ENCODE measurements at places on chromosomes 5 and 9.

DNA sequence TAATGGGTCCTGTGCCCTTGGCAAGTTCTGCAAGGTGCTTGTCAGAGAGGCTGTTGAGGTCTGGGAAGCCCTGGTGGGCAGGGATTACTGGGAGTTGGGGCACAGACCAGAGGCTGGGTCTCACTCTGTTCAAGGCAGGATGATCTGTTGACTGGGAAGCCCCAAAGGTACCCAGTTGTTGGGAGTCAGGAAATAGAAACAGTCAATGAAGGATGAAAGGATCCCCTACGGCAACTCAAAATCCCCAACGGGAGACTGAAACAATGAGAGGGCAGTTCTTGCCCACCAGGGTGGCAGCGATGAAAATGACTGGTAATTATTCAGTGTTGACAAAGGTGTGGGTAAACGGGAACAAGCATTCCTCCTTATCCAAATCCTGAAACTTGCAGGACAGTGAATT is 31.2 kb downstream of the BNIP1 start:
- DNase-seq, result no peak

- no peak for DNase-seq
Measured at GRCh38 chr5:124729720-124730359, 16.6 kb downstream of the ZNF608 start.

GRCh38 chr5:28165096-28165495 is 1126.7 kb upstream of the CDH9 start:
- no peak for DNase-seq

- no peak for DNase-seq
Measured at GRCh38 chr9:12801663-12802062, 26.8 kb downstream of the LURAP1L start.

GRCh38 chr5:142827934-142828576 is 57.9 kb downstream of the ARHGAP26 start:
- no peak for DNase-seq

DNA sequence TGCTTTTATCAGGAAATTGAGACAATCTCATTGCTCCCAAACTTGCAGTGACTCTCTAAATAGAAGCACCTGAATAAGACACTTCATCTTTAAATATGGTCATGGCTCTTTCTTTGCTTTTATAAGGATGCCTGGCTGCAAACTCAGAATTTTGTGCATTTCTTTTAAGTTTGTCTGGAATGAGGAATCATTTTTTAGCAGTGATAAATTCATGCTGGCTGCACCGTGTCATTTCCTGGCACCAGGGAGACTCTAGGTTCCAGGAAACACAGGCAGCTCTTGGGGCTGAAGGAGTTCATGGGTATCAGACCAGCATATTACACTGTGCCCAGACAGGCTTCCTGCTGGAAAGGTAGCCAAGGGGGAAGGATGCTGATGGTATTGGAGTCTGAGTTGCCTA is 109.9 kb downstream of the NUDT12 start:
- no peak for DNase-seq

- DNase-seq, result no peak
Measured at GRCh38 chr5:179599100-179599499, 24.4 kb downstream of the HNRNPH1 start.

DNA sequence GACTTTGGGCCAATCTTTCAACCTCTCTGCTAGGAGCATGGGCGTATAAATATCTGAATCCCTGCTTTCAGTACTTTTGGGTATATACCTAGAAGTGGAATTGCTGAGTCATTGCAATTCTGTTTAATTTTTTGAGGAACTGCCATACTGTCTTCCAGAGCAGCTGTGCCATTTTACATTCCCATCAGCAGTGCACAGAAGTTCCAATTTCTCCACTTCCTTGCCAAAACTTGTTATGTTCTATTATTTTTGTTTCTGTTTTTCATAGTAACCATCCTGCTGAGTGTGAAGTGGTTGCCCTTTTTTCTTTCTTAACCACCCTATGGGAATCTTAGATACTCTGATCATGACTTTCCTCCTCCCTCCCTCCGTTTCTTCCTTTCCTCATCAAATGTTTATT is 11.1 kb upstream of the CCIN start:
- DNase-seq, result no peak

DNA sequence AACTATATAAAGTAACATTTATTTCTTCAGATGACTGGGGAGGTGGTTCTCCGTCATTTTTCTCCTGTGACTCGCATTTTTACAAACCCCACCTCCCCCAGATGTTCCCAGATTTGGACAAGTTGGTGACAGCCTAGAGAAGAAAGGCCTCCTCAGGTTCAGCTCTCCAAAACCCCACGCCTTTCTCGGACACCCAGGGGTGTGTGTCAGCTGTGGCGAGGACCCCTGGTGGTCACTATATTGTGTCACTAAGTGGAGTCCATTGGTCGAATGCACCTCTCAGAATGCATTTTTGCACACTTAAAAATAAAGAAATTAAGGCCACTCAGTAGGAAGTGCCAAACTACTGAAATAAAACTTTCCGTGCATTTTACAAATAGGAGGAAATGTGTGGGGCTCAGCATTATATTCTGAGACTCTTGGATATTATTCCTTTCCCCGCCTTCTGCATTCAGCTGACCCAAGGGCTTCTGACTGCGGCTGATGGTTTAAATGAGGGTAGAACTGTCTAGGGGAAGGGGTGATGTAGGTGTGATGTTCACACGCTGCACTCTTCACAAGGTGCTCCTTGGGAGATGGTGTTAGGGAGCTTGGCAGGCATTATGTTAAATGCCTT is 47.6 kb downstream of the ACO1 start:
- DNase-seq, result peak; percentile 42

- DNase-seq, result no peak
Measured at GRCh38 chr5:168015506-168015905, 275.9 kb upstream of the WWC1 start.

GRCh38 chr9:116979456-116979855 is 292.4 kb downstream of the TRIM32 start:
- DNase-seq, result no peak

DNA sequence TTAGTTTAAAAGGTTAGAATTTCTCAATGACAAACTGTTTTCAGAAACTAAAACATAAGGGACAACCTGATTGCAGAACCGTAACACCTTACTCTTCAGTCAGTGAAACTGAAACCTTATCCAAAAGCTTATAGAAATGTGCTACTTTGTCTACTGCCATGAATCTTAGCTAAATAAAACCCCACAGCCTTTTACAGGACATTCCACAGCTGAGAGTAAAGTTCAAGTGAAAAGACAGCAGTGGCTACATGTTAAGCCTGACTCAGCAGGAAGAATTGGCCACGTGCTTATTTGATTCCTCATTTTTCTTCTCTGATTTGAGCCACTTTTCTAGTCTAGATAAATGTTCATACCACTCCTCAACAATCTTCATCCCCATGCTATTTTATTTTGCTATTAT is 278.7 kb upstream of the ISL1 start:
- no peak for DNase-seq

DNA sequence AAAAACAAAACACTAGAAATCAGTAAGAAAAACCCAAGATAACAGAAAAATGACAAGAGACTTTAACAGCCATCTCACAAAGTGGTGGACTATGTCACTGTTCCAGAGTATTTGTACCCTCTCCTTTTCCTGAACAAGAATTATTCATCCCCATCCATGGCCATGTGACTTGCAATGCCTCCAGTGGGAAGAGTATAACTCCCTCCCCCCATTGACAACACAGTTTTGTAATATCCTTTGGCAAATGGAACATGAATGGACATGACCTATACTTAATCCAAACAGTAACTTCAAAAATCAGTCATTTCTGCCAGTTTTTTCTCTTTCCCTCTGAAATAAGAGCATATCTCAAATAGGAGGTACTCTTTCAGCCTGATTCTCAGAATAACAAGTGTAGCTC is 33.9 kb downstream of the PTBP3 start:
- no peak for DNase-seq

DNA sequence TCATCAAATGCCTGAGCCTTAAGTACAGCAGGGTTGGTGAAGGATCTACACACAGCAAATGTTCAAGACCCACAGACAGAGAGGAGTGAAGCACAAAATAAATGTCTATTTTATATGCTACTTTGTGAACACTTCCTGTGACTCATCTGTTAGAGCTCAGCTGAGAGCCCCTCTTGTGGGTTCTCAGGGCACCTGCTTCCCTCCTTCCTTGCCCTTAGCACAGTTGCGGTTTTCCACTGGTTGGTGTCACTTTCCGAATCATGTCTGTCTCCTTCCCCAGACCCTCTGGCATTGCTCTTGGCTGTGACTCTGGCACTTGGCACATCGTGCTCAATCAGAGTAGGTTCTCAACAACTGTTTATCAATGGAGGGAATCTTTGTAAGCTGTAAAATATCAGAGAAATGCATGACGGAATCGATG is 128.5 kb upstream of the STC2 start:
- DNase-seq, result no peak

- no peak for DNase-seq
Measured at GRCh38 chr5:146720107-146720506, 158.4 kb downstream of the PPP2R2B start.

DNA sequence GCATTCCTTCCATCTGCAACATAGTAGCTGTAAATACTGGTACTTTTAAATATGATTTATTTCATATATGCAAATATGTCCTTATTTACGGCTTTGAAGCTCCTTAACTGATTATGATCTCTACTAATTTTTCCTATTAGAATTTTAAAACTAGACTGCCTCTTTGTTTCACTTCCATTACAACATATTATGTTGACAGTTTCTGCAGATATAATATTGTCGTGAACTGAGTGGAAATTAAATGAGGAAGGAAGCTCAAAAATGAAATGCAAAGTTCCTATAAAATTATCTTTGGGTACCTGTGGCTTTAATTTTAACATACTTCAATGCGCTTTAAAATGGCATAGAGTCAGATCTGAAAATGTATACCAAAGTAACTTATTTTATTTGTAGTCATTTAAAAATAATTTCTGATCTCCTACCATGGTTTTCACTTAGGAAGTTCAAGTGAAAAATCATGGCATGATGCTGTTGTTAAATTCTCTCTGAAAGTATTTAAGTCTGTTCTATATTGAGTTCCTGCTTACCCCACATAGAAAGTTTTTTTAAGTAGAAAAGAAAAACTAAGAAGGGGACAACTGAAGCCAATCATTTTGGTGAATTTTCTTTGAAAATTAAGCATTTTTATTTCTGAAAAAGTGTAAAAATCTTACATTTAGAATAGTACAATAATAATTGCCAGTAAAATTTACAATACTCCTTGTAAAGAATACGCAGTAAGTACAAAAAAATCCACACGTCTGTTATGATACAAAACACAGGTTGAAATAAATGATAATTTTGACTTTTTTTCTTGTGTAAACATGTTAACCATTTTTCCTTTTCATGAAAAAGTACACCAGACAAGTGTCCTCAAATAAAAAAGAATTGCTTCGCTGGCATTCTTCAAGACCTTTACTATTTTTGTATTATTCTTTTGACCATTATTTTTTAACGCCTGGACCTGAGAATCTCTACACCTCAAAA is 2.6 kb downstream of the FOXD1 start:
- no peak for DNase-seq

GRCh38 chr9:18173923-18174322 is 300.0 kb upstream of the ADAMTSL1 start:
- no peak for DNase-seq

GRCh38 chr9:112334432-112334841 is 1.0 kb upstream of the PTBP3 start:
- DNase-seq, result peak; percentile 59

DNA sequence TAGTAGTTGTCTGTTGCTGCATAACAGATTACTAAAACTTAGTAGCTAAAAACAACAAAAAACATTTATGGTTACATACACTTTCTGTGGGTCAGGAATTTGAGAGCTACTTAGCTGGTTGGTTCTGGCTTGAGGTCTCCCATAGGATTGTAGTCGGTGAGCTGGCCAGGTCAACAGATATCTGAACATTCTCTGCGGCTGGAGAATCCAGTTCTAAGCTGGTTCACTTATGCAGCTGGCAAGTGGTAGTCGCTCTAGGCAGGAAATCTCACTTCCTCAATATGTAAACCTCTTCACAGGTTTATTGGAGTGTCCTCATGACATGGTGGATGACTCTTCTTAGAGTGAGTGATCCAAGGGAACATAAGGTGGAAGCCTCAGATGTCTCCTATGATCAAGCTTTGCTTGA is 65.7 kb upstream of the TNFAIP8 start:
- no peak for DNase-seq

- no peak for DNase-seq
Measured at GRCh38 chr9:90953200-90953599, 151.6 kb downstream of the SYK start.

DNA sequence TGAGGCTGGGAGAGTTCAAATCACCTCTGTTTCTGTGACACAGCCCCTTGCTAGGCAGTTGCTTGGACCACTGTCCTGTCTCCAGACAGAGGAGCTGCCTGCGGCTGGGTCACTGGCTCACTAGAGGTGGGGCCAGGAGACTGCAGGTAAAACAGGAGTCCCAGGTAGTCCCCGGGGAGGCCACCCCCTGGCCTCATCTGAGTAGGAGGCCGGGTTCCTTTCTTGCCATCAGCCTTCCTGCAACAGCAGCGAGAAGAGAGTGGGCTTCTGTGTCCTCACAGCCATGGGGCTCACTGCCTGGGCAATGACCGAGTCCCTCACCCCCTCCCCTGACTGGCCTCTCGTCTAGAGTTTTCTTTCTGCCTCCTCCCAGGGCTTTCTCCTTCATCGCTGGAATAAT is 197.5 kb downstream of the CDK5RAP2 start:
- DNase-seq, result no peak

- no peak for DNase-seq
Measured at GRCh38 chr5:73858776-73859175, 232.8 kb downstream of the ARHGEF28 start.

DNA sequence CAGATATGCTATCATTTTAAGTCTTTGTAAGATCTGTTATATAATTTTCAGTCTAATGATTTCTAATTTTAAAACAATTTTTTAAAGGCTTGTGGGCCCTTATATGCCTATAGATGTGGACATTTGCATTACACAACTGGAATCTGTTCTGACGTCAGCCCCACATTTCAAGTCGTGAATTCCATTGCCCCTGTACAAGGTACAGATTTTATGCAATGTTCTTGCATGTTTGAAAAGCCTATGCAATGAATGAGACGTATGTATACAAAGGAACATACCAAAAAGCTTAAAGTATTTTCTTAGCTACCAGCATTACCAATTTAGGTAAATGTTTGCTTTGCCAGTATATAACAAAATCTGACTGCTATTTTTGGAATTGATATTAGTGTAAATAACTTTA is 77.2 kb downstream of the ITGA1 start:
- no peak for DNase-seq

DNA sequence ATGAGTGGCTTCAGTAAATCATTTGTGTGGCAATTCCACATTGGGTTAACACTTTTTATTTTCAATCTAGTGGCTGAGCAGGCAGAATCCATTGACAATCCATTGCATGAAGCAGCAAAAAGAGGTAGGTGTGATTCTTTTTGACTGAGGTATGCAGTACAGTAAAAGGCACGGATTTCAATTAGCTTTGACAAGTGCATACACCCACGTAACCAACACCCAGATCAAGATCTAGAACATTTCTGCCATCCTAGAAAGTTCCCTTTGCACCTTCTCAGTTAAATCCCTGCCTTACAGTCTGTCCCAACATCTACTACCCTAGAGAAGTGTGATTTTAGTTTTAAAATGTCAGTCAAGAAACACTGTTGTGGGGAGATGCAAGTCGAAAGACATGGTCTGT is 43.4 kb downstream of the OSTF1 start:
- DNase-seq, result no peak

GRCh38 chr9:31744589-31744988 is 639.9 kb upstream of the ACO1 start:
- DNase-seq, result no peak

GRCh38 chr9:87644659-87645058 is 81.3 kb upstream of the CTSL start:
- DNase-seq, result no peak

All from activated T-cell treated with anti-CD3 and anti-CD28 coated beads, Interleukin-2, amount 50 U/mL, for 24 hours (primary cell).